ENCODE measurements at places on chromosomes 11 and 22.

- H3K36me3 ChIP-seq, result peaks cover 39% of the 10 kb centered on the region
- H3K27ac ChIP-seq, result no peak overlapping the region
- H3K4me1 ChIP-seq, result no peaks in the 10 kb centered on the region
- no peak for DNase-seq
- no peaks in the 10 kb centered on the region for H3K27me3 ChIP-seq
- no peak overlapping the region for H3K4me3 ChIP-seq
Measured at GRCh38 chr11:78535027-78535426, 39.6 kb downstream of the NARS2 start.

DNA sequence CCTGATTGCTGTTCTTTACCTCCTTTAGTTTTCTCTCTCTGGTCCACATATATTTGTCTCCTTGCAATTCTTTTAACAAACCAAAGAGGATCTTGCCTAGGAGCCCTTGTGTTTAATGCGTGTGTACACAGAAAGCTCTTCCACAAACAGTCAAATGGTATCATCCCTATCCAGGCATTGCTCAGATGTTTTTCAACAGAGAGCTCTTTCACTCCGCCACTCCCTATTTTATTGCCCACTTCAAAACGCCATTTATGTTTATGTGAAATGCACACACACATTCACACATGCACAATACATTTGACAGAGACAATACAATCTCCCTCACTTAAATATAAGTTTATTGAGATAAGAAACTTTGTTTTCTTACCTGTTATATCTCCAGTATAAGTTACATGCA is 4.7 kb downstream of the OR5AP2 start:
- H3K27me3 ChIP-seq, result no peaks in the 10 kb centered on the region
- H3K4me3 ChIP-seq, result no peak overlapping the region
- no peak for DNase-seq
- no peaks in the 10 kb centered on the region for H3K36me3 ChIP-seq

GRCh38 chr11:134459246-134460061 is 47.4 kb upstream of the B3GAT1 start:
- no peaks in the 10 kb centered on the region for H3K4me1 ChIP-seq
- no peak overlapping the region for H3K27ac ChIP-seq
- DNase-seq, result no peak
- no peaks in the 10 kb centered on the region for H3K36me3 ChIP-seq

- peaks cover 28% of the 10 kb centered on the region for H3K4me1 ChIP-seq
- H3K4me3 ChIP-seq, result peak overlapping the region; percentile 81
- H3K27me3 ChIP-seq, result peaks cover 90% of the 10 kb centered on the region
Measured at GRCh38 chr11:107592813-107593212, 1.9 kb downstream of the ELMOD1 start.

Data from activated T-cell treated with anti-CD3 and anti-CD28 coated beads, Interleukin-2, amount 50 U/mL, for 24 hours (primary cell).